Activated CD4-positive, alpha-beta T cell treated with anti-CD3 and anti-CD28 coated beads for 48 hours (primary cell): ENCODE measurements at places on chromosomes 3 and 15.

DNA sequence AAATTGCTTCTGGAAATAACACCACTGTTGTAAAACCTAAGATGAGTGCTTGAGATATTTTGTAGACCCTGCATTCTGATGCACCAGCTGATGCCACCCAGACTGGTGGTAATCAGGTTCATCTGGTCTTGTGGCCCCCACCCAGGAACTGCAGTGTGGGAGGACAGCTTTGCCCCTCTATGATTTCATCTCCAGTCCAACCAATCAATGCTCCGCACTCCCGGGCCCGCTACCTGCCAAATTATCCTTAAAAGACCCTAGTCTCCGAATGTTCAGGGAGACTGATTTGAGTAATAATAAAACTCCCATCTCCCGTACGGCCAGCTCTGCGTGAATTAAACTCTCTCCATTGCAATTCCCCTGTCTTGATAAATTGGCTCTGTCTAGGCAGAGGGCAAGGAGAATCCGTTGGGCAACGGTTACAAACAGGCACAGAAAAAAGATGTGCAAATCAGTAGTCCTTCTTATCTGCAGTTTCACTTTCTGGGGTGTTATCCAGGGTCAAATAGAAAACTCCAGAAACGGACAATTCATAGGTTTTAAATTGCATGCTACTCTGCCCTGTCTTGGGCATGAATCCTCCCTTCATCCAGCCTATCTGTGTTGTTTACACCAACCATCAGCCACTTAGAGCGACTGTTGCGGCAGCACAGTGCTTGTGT is 29.2 kb upstream of the TRPM1 start:
- no peak for DNase-seq

- DNase-seq = no peak
These were observed 17.4 kb downstream of the ZIC4 start for GRCh38 chr3:147388700-147389580.

- DNase-seq = no peak
These were observed 41.4 kb upstream of the FEZF2 start for GRCh38 chr3:62414786-62415185.

GRCh38 chr3:197690754-197691153 is 46.0 kb downstream of the RUBCN start:
- DNase-seq = no peak

DNA sequence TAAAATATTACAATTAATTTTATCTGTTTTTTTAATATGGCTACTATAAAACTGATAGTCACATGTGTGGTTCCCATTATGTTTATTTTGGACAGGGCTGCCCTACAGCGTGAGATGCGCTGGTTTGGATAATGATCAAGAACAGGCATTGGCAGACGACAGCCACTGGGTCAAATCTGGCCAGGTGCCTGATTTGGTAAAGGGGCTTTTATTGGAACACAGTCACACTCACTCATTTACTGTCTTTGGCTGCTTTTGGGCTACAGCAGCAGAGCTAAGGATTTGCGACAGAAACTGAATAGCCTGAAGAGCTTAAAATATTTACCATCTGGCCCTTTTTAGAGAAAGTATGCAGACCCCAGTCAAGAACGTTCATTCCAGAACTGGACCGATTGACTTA is 724.2 kb upstream of the CFAP20DC start:
- no peak for DNase-seq

GRCh38 chr15:40052604-40053003 is 13.6 kb upstream of the SRP14 start:
- no peak for DNase-seq

DNA sequence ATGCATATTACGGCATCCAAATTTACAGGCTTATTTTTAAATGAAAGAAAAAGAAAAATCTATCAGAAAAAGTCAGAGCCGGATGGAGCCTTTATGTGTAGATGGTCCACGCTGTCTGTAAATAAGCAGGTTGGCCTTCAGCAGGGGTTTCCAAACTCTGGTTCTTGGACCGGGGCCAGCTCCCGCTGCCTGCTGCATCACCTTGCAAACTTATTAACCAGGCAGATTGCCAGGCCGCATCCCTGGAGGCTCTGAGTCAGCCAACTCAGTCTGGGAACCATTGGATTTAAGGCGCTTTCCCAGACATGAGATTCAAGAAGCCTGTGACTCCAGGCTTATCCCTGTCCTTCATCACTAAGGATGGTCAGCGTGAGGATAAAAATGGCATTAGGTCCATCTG is 212.4 kb downstream of the OPA1 start:
- no peak for DNase-seq

GRCh38 chr3:137469263-137469662 is 294.9 kb upstream of the SOX14 start:
- DNase-seq = no peak

DNA sequence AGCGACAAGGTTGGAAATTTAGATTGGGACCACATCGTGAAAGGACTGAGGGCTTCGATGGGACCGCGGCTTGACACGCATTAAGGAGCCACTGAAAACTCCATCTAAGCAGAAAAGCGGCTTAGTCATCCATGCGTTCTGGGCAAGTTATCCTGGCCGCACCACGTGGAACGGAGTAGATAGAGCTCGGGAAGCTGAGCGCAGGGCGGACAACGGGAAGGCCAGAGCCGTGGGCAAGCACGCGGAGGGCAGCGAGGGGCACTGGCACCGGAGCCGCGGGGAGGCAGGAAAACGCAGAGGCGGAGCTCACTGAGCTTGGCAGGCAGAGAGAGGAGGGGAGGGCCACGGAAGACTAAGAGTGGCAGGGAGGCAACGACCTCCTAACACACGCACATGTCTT is 61.3 kb upstream of the VGLL4 start:
- DNase-seq = peak; percentile 4

- no peak for DNase-seq
These were observed 81.9 kb downstream of the LRRK1 start for GRCh38 chr15:101001056-101001455.

- DNase-seq = no peak
These were observed 62.3 kb downstream of the CEP152 start for GRCh38 chr15:48748535-48748934.

DNA sequence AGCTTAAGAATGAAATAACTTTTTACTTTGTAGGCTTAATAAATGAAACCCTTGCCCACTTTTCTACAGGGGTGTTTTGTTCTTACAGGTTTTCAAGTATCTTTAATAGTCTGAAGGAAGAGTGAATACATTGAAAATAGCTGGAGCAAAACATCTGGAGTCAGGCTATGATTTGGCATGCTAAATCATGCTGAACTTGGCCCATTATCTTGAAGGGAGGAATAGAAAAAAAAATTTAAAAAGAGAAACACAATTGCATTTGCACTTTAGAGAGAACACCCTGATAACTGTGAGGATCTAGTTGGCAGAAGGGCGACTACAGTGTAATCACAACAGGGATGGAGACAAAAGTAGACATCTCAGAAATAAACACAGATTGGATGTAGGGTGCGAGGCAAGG is 1.8 kb upstream of the IQGAP1 start:
- DNase-seq = no peak

DNA sequence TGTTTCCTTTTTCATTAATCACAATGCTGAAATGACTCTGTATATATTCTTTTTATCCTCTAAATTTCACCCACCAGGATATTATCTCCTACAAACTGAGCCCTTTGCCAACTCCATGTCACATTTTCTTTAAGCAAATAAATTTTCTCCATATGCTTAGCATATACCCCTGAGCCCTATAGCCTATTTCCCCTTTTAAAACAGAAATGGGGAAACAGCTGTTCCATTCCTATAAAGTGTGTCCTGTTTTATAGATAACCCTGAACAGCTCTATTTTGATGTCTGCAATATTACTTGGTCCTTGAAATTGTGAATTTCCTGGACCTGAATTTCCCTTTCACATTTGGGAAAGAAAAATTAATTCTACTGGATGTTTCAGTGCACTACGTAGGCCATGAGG is 15.6 kb upstream of the FILIP1L start:
- no peak for DNase-seq
